ENCODE measurements at places on chromosomes 11 and 22. TPM values are rescaled to one million over a fixed set of nuclear protein-coding genes. Genes with fewer than 3 reads are reported as not detected.

Gene HEPHL1
- total RNA-seq, result 0.79 TPM

Gene GDPD4
- total RNA-seq, result not detected

Gene TRIM48
- total RNA-seq, result not detected

Gene CSF2RB
- not detected for total RNA-seq

Gene GSTT2B
- 2.1 TPM for total RNA-seq

Gene RIMBP3C
- not detected for total RNA-seq

Gene PGR
- total RNA-seq, result not detected

Data from airway epithelial cell (primary cell).